ENCODE measurements at places on chromosomes 5 and 9.

GRCh38 chr5:171313481-171314206 is 4.6 kb downstream of the TLX3 start:
- no peak for DNase-seq

GRCh38 chr9:20352591-20352990 is 269.7 kb downstream of the MLLT3 start:
- DNase-seq, result no peak

DNA sequence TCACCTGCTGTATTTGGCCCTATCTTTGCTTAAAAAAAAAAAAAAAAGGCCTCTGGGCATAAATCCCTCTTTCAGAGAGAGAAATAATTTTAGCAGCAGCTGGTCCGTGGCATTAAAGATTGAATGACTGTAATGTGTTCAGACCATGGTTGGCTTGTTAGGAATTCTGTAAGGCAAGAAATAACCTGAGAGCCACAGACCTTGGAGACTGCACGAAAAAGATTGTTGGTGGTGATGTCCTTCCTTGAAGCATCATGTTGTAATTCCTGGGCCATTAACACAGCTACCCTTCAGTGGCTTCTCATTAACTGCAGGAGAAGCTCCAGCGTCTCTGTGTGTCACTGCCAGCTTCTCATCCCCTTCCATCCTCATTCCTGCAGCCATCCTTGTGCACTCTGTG is 79.0 kb downstream of the SGCD start:
- no peak for DNase-seq

DNA sequence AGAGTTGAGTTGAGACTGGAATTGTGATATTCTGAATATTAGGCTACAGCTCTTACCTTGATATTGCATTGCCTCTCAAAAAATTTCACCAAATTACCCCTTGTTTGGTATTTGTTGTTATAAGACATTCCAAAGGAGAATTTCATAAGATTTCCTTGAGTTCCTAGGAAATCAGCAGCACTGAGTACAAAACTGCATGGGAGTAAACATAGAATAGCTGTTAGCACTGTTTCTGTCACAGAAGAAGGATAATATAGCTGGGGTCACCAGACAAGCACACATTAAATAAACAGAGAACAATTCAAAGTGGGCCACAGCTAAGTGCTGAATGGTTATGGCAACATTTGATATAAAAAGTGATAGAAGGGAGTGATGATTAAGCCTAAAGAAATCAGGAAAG is 724.3 kb downstream of the PRELID2 start:
- no peak for DNase-seq

- DNase-seq, result no peak
These were observed 95.5 kb downstream of the ZCCHC7 start for GRCh38 chr9:37215830-37216229.

GRCh38 chr5:77011498-77011897 is 18.7 kb upstream of the AGGF1 start:
- DNase-seq, result no peak

- no peak for DNase-seq
These were observed 55.8 kb downstream of the ENTREP1 start for GRCh38 chr9:69380811-69381210.

DNA sequence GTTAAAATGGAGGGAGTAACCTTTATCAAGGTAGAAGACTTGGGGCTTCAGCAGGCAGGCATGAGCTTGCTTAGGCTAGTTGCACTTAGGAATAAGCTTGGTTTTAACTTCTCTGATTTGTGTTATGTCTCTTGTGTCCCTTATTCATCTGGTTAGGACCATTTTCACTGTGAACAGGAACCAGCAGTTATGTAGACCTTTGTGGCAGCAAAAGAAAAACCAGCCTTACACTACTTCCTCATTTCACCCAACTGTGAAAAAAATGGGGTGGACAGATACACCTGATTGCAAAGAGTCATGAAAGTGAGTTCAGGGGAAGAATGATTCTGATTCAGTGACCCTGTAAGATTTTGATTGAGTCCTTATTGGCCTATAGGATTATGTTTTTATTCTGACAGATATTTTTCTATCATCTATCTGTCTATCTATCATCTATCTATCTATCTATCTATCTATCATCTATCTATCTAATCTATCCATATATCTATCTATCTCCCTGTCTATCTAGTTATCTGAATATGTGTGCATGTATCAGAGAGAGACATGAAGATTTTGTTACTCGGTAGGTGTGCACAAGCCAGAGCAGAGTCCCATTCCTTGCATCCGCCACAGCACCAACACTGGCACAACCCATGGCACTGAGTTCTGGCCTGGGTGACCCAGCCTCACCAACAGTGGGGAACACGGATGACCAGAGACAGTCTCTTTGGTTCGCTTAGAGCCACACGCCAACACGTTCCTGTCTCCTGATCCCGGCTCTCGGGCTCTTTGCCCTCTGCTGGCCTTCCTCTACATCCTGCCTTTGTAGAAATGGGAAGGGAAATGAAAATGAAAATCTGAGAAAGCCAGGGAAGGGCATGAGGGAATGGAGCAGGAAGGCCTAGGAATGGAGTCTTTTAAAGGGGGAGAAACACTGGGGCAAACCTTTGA is 1.3 kb upstream of the ZNF366 start:
- no peak for DNase-seq

- DNase-seq, result no peak
These were observed 12.0 kb upstream of the NEUROG1 start for GRCh38 chr5:135547590-135548254.

DNA sequence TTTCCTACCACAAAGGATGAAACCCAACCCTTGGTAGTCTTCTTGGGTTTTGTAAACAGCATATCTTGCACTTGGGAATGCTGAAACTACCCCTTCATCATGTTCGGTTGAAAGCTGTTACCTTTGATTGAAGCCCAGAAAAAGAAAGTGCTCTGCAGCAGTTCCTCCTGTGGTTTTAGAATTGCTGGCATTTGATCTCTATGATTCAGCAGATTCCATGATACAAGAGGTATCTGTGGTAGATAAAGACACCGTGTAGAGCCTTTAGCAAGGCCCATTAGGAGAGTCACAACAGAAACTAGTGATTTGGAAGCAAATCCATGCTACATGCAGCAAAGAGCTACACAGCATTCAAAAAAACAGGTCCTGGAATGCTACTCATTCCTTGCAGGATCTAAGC is 557.0 kb downstream of the TLE1 start:
- DNase-seq, result no peak

DNA sequence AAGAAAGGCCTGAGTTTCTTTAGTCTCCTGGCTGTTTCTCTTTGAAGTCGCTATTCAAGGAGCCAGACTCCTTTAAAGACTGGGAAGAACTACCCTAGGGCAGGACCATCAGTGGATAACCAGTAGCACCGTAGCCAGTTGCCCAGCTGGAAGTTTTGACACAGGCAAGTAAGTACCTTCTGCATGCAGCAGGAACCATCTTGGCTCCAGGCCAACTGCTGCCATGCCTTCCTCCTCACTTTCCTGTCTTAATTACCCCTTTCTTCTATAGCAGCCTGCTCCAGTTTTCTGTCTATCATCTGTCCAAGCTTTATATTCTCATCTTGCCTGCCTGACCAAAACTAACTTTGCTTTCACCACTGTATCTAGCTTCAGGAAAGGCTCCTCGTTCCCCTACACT is 149.7 kb upstream of the SV2C start:
- DNase-seq, result no peak

DNA sequence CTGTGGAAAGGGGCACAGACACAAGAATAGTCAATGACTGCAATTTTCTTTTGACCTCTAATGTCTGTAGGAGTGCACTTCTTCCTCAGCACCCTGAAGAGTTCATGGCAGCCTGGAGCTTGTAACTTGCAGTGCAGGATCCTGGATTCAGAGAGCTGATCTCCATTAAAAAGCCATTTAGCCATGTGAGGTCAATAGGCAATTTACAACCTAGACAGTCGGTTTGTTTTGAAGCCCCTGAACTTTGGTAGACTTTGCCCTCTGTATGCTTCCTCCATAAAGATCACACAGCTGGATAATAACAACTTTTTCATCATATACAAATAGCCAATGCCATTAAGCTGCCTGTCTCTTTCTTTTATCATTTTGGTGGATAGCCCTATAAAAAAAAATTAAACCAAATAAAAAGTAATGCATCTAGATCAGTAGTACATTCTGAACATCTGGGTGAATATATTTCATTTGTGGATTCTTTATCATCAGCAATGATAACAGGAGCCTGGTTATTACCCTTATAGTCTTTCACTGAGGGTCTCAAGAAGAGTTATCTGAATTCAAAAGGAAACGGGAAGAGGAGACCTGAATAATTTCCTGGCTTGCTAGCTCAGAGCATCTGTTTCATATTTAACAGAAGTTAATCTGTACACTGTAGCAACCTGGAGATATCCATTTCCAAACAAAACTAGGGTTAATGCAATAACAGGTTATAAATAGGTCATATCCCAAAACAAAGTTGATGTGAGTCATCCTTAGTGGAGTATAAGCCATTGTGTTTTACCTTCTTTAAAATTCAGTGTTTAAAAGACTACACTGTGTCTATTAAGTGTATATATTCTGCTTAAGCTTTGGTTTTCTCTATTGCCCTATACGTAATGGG is 193.8 kb upstream of the ACTBL2 start:
- DNase-seq, result no peak

DNA sequence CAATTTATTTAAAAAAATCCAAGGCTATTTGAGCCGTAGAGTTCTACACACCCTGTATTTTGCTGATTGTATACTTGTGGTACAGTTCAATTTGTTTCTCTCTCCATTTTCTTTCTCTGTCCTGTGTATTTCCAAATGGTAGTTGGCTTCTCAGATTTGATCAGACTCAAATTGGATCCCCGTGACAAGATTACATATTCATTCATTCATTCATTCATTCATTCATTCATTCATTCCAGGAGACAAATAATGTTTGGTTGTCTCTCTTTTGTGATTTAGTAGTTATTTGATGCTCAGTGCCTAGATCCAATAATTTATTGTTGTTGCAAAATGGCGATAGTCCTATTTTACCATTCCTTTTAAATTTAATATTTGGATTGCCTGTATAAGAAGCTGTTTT is 292.8 kb upstream of the RIOK2 start:
- no peak for DNase-seq

DNA sequence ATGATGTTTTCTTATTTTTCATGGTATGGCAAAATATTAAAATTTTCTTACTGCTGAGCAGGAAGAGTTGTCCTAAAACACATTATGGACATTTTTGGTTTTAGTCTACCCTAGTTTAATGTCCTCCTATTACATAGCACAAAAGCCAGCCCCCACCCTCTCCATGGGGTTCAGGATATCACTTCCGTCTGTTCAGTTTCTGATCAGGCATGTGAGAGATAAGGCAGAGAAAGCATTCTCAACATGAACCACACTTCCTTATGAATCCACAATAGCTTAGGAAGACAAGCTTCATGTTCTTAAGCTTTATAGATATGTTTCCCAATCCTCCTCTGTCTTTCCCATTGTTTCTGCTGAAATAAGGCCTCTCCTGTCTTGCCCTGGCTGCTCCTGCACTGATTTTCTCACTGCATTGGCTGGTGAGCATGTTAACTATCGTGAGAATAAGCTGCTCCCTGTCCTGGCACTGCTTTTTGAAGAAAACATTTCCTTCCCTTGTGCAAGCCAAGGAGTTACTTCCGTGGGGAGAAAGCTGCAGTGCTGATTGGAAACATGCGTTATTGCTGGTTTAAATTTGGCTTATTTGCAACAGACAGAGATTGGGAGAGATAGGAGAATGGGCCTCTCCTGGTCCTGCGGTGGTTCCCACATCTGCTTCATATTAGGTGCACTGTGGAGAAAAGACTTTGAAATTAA is 260.3 kb upstream of the RPS23 start:
- no peak for DNase-seq

- no peak for DNase-seq
These were observed 242.9 kb downstream of the CSNK1G3 start for GRCh38 chr5:123754908-123755307.

- DNase-seq, result no peak
These were observed 17.9 kb downstream of the MRNIP start for GRCh38 chr5:179840766-179841165.

- no peak for DNase-seq
These were observed 886.9 kb upstream of the DMAC1 start for GRCh38 chr9:8686516-8686915.

DNA sequence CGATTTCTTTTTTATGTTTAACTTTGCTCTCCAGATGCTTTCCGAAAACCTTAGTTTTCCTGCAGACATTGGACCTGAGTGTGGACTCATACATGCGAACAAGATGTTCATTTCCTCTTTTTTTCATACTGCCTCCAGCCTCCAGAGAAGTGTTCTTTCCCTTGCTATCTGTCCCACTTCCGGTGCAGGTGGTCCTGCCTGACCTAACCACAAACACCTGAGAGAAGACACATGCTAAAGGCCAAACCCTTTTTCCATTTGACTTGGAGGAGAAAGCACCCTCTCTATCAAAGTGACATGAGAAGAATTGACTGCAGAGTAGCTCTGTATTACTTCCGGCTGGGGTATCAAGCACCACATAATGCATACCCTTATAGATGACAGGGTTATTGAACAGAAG is 334.0 kb downstream of the ARHGEF28 start:
- no peak for DNase-seq

- no peak for DNase-seq
These were observed 6.4 kb upstream of the ST6GALNAC6 start for GRCh38 chr9:127905788-127906191.

- DNase-seq, result no peak
These were observed 72.5 kb downstream of the LIFR start for GRCh38 chr5:38483805-38484398.

DNA sequence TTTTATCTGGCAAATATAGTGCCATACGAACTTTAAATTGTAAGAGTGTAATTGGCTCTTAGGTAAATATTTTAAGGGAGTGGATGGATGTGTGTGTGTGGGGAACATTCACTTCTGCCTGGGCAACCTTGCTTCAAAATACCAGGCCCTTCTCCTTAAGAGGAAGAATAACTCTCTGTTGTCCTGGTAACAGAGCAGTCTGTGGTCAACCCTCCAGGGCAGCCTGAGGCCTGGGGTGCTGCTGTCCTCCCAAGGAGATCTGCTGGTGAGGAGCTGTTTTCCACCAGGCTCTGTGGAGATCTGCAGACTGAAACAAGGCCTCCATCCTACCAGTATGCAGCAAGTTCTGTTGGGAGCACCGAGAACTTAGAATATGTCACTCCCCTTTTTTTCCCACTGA is 325.2 kb downstream of the PSAT1 start:
- DNase-seq, result no peak

DNA sequence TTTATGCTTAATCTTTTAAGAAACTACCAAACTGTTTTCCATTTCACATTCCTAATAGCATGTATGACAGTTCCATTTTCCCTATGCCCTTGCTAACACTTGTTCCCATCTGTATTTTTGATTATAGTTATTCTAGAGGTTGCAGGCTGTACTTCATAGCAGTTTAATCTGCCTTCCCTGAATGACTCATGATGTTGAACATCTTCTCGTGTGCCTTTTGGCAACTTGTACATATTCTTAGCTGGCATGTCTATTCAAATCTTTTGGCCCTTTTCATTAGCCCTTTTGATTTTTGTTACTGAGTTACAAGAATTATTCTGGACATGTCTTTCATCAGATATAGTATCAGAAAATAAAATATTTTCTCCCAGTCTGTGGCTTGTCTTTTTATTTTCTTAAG is 320.3 kb downstream of the DIRAS2 start:
- DNase-seq, result no peak

GRCh38 chr9:8715788-8716187 is 916.2 kb upstream of the DMAC1 start:
- no peak for DNase-seq

GRCh38 chr9:130770679-130771442 is 64.2 kb upstream of the ABL1 start:
- DNase-seq, result peak; percentile 39
